ENCODE measurements at places on chromosomes 7 and 10.

- no peak for DNase-seq
Measured at GRCh38 chr7:106050002-106050745, 61.9 kb downstream of the SYPL1 start.

DNA sequence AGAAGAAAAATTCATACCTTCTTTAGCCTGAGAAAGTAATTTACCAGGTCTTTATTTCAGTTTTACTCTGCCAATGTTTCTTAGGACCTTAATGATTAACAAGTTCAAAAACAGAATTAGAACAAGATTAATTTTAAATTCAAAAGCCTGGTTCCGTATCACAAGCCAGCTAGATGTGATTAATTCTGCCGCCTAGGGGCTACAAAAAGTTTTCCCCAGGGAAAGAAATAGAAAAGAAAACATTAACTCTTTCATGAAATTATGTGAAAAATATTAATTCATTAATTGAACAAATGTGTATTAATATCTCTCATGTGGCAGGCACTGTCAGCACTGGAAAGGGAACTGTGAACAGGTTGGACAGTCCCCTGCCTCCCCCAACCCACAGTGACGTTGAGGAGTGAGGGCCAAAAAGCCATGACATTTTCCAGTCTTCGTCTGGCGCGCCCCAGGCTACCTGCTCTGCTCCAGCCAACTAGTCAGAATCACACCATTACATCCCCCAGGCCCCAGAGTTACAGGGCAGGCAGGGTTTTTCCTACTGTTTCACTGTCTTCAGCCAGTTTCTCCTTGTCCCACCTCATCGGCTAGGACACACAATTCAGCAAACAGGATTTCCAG is 20.1 kb downstream of the TMEM176A start:
- DNase-seq: no peak

GRCh38 chr7:12550956-12551355 is 19.6 kb upstream of the SCIN start:
- no peak for DNase-seq

DNA sequence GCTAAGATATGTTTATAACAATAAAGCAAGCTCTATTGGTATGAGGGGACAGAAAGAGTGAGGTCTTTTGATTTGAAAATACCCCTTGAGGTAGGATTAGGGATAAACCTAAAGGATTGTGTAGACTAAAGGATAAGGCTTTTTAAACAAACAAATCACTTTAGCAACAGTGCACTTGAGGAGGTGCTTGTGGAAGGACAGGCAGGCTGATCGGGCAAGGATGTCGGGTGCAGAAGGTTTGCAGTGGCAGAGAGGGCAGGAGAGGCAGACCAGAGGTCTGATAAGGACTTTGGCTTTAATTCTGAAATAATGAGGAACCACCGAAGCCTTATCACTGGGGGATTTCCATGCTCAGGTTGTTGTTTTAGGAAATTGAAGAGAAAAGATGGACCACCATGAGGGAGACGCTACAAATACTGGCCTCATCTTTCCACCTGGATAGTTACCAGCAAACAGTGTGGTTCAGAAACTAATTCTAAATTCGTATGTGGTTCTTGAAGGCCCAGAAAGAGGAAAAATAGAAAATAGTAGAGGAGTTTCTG is 119.5 kb upstream of the KLF6 start:
- no peak for DNase-seq

DNA sequence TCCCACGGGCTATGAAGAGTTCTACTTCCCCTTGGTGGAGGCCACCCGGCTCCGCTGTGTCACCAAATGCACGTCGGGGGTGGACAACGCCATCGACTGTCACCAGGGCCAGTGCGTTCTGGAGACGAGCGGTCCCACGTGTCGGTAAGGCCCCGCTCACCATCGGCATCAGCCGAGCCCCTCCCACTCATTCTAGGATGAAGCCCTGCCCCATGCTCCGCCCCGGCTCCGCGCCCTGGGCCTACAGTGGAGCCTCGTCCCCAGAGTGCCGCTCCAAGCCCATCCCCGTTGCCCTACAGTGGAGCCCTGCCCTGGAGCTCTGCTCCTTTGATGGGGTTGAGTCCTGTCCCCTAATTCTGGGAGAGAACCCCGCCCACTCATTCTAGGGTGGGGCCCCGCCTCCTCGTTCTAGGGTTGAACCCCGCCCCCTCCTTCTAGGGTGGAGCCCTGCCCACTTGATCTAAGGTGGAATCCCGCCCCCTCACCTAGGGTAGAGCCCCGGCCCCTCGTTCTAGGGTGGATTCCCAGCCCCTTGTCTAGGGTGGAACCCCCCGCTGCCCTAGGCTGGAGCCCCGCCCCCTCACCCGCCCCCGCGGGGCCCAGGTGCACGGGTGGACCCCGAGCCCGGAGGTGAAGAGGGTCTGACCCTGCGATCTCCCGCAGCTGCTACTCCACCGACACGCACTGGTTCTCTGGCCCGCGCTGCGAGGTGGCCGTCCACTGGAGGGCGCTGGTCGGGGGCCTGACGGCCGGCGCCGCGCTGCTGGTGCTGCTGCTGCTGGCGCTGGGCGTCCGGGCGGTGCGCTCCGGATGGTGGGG is 3.4 kb upstream of the MUC12 start:
- DNase-seq: no peak

DNA sequence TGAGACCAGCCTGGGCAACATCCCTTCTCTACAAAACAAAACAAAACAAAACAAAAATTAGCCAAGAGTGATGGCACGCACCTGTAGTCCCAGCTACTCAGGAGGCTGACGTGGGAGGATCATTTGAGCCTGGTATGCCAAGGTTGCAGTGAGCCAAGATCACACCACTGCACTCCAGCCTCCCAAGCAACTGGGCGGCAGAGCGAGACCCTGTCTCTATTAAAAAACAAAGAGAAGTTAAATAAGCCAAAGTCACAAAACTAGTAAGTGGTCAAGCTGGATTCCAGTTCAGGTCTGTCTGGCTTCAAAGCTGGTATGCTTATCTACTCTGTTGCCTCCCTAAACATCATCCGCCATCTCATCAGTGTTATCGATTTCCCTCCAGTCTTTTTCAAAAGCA is 110.8 kb downstream of the ARID5B start:
- no peak for DNase-seq

DNA sequence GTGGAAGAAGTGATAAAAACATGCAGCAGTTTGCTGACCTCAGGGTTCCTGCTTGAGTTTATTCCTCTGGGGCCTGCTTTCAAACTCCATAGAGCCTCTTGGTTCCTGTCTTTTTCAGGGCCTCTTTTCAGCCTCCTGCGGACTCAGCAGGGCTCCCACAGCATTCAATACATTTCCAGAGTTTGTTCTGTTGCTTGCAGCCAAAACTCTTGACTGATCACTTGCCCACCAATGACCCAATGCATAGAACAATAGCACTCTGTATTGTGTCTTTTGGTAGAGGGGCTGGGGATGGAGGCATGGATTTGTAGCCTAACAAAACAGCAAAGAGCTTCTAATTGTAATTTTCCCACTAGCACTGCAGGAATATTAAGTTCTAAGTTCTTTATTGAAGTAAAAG is 50.8 kb upstream of the CREB5 start:
- no peak for DNase-seq

GRCh38 chr10:62972103-62972502 is 155.9 kb upstream of the EGR2 start:
- DNase-seq: no peak

GRCh38 chr10:79255007-79255507 is 92.2 kb upstream of the PPIF start:
- DNase-seq: no peak

DNA sequence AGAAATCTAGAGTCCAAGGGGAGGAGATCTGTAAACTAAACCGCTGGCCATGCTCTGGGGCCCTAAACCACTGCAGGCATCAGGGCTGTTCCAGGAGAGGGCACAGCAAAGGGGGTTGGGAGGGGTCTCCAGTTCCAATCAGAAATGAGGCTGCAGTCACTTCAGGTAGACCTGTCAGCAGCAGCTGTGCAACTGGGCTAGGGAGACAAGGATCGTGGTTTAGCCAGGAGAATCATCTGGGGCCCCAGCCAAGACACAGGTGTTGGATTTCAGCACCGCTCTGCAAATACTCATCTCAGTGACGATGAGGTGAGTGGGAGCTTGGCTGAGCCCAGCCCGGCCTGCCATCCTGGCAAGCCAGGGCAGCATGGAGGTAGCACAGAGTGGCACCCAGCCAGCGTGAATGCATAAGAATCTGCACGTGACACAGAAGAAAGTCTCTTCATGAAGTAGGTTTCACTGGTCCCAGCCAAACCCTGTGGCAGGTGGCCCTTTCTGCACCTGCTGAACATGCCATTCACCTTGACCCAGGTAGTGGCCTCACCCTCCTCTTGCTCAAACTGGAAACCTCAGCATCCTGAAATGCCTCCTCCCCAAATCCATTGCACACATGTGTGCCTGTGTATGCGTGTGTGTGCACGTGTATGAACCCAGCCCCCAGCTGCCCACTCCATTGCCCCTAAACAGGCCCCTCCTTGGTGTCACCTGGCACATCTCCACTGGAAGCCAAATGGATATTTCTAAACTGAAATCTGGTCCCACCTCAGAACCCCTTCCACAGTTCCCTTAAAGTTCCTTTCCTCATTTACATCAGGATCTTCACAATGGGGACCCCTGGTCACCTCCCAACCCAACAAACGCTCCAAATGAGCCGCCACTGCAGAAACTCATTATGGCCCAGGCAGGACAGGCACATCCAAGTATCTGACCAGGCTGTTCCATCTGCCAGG is 9.6 kb downstream of the GPRIN2 start:
- DNase-seq: no peak

GRCh38 chr10:93598157-93598556 is 2.9 kb downstream of the RBP4 start:
- DNase-seq: no peak

DNA sequence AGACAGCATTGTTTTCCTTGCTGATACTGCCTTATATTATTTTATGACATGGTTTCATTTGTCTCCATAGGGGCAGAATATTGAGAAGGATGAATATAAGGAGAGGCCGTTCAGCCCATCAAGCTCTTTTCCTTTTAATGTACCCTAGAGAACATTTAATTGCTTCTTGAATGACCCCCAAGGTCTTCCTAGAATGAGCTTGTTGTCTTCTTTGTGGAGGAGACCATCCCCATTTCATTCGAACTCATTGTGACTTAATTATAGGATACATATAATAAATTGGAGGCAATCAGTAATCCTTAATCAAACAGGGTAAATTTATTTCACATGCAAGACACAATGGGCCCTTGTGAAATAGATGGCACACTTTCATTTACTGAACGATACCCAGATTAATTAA is 231.3 kb downstream of the MDFIC start:
- DNase-seq: no peak

- DNase-seq: no peak
Measured at GRCh38 chr10:64350665-64351064, 829.5 kb downstream of the REEP3 start.

GRCh38 chr10:95566136-95566535 is 5.0 kb upstream of the SORBS1 start:
- DNase-seq: no peak

DNA sequence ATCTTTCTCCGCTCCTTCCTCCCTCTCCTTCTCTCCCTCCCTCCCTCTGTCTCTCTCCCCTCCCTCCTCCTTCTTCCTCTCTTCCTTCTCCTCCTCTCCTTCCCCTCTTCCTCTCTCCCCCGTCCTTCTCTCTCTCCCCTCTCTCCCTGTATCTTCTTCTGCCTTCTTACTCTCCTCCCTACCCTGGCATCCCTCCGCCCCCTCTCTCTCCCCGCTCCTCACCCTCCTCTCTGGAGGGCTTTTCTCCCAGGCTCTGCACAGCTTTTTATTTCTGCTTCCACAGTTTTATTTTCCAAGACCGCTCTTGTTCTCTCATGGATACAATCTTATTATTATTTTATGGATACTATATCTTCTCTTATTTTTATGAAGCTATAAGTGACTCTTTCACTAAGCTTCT is 32.6 kb downstream of the AP5Z1 start:
- DNase-seq: no peak

GRCh38 chr7:77985974-77986339 is 187.4 kb downstream of the PHTF2 start:
- no peak for DNase-seq

All from NCI-H146 (cell line).